GM13976 (cell line): ENCODE measurements at places on chromosomes 7 and 10.

- no peak for DNase-seq
Measured at GRCh38 chr10:100736144-100736808, 9.1 kb upstream of the PAX2 start.

- DNase-seq, result peak; percentile 63
Measured at GRCh38 chr10:96651998-96652431, 65.2 kb upstream of the TM9SF3 start.

GRCh38 chr10:78332657-78333056, 299.0 kb downstream of the RPS24 start:
- DNase-seq, result no peak

GRCh38 chr10:11120711-11121110, 103.0 kb downstream of the CELF2 start:
- DNase-seq, result no peak

GRCh38 chr7:29401769-29402168, 161.9 kb upstream of the PRR15 start:
- DNase-seq, result no peak

GRCh38 chr10:129105266-129105665, 361.8 kb upstream of the MGMT start:
- DNase-seq, result no peak

DNA sequence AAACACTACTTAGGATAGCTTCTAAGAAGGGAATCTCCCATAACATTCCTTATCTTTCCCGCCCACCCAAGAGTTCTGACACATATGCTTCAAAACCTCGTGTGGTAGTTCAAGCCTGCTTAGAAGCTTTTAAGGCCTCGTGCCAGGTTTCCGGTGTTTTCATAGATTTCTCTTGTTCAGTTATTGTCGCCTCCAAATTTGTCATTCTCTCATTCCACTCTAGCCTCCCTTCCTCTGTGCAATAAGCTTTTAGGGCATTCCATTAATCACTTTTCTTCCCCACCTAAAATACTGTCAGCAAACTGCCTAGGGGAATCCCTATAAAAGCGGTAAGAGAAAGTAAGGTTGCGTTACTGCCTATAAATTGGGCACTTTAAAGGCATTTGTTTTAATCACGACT, 718 bp upstream of the BPGM start:
- DNase-seq, result no peak

- DNase-seq, result peak; percentile 37
Measured at GRCh38 chr7:1663857-1664651, 6.0 kb upstream of the ELFN1 start.

GRCh38 chr7:54729107-54729506, 29.9 kb downstream of the SEC61G start:
- DNase-seq, result no peak

DNA sequence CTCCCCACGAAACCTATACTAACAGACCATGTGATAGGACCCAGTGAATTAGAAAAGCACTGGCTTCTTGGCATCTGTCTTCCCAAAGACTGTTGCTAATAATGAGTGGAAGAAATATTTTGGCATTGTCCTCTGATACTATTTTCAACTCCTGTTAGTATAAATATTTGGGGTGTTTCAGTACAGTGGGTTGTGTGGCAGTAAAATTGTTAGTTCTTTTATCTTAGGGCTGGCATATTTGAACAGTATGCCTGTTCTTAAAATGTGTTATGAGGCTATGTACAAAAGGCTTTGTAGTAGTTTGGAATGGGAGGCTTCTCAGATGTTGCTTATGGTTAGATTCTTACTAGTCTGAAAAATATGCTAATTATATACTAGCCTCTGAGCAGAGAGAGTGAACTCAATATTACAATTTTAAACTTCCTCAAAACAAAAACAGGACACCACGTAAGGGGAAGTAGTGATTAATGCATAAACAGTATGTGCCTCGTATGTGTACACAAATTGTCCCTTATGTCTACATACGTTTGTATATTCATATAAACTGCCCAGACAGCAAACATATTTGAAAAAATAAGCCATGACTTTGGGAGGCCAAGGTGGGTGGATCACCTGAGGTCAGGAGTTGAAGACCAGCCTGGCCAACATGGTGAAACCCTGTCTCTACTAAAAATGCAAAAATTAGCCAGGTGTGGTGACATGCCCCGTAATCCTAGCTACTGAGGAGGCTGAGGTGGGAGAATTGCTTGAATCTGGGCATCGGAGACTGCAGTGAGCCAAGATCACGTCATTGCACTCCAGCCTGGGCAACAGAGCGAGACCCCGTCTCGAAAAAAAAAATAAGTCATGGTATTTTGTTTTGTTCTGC, 115.4 kb downstream of the ARID5B start:
- no peak for DNase-seq

DNA sequence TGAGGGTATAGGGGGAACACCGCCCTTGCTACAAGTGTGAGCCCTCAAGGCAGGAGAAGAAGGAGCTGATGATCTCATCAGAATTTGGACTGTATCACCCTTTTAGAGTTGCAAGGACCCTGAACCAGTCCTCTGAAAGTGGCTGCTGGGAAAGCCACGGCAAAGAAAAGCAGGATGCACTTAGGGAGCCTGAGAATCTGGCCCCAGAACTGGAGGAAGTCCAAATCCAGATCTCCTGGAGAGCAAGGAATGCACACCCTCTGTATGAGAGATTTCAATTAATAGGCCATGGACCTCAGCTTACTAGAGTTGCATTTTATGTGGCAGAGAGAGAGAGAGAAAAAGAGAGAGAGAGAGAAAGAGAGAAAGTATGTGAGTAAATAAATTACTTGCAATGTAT, 662.9 kb downstream of the CCSER2 start:
- DNase-seq, result no peak

DNA sequence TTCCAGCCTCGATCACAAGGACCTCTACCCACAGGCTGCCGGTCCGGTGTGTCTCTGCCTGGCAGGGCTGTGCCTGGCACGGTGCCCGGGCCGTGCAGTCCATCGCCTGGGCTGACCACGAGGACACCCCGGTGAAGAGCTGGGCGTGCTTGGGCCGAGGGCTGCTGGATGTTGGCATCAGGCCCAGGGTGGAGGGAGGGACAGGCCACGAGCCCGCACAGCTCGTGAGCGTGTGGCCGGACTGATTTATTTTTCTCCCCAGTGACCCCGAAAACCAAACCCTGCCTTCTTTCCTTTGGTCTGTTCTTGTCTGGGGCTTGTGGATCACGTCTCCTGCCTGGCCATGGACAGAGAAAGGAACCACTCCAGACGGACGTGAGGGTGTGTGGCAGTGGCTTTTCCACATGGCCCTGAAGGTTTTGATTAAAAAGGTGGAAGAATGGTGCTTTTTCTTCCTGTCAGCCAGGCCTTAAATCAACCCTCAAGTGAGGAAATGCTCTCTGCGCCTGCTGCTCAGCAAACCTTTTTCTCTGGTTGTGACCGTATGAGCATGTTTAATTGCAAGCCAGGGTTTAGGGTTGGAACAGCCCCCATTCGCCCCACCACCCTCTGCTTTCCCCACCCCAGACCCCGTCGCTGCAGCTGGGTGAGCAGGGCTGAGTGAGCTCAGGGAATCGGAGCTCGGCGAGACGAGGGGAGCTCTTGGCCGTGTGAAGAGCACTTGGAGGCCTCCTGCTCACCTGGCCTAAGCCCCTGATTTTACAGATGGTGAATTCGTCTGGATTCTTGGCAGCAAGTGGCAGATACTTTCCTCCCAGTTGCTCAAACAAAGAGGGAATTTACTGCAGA, 130.1 kb downstream of the RGS10 start:
- DNase-seq, result no peak

GRCh38 chr10:101630633-101630920, 42.5 kb downstream of the DPCD start:
- DNase-seq, result no peak

DNA sequence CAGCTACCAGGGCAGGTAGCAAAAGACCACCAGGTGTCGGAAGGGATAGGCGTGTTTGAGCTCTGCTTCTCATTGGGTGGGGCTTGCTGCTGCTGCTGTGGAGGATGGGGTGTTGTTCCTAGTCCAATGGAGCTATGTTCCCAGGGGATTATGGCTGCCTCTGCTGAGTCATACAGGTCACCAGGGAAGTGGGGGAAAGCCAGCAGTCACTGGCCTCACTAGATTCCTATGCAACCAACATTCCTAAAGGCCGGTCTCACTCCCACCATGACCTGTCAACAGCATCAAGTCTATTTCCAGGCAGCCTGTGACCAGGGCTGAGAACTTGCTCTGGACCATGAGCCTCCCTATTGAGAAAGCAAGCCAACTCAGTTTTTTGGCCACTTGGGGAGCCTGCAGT, 1160.8 kb downstream of the REEP3 start:
- DNase-seq, result no peak

DNA sequence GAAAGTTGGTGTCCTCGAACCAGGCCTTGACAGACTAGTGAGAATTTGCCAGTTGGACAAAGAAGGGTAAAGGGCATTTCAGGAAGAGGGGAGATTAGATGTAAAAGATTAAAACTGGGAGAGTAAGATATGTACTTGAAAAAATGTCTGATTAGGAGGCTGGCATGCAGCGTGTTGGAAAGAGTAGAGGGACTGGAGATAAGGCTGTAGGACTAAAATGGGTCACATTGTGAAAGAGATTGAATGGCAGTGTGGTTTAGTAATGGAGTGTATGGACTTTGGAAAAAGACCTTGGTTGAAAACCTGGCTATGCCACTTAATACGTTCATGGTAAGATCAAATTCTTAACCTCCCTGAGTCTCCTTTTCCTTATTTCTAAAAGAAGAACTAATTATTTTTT, 14.1 kb downstream of the CREM start:
- no peak for DNase-seq

DNA sequence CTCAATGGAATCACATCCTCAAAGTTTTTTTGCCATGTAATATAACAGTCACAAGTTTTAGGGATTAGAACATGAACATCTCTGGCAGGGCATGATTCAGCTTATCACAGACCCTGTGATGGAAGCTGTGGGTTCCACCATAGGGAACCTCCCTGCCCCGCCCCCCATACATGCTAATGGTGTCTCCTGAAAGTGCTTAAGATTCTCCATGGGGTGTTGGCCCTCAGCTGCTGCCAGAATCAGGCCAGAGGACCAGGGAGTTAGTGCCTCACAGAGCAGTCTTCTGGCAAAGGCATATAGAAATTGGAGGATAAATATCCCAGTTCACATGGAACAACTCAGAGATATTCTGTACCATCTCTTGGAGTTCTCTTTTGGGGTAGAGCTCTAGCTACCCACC, 119.4 kb downstream of the RAB11FIP2 start:
- DNase-seq, result no peak

GRCh38 chr7:105289704-105290103, 99.0 kb downstream of the SRPK2 start:
- DNase-seq, result no peak

- DNase-seq, result no peak
Measured at GRCh38 chr7:127389321-127389720, 3.2 kb downstream of the ZNF800 start.

DNA sequence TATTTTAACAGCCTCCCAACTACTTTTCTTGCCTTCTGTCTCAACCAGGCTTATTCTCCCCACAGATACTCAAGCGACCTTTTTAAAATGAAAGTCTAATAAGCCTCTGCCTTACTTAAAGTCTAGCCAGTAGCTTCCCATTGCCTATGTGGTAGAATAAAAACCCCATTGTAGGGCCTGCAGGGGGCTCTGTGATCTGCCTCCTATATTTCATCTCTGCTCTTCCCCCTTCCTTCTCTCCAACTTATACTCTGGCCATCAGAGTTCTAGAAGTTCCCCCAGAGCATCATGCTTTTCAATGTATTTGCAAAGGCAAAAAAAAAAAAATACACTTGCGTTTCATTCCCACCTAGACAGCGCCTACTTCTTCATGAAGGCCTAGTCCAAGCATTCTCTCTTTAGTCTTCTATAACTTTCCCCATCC, 167.7 kb upstream of the ADO start:
- DNase-seq, result no peak

DNA sequence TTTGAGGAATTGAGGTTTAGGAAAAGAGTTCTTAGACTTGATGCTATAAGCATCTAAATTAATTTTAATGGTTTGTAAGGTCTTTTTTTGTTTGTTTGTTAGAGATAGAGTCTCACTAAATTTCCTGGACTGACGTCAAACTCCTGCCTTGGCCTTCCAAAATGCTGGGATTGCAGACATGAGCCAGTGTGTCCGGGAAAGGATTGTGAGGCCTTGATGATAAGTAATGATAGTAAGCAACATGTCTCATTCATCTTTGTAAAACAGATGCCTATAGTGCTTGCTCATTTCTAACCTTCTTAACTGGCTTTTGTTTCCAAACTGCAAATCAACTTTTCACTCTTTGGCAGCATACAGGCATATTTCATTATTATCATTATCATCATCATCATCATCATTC, 176.0 kb upstream of the KCND2 start:
- no peak for DNase-seq

GRCh38 chr10:99292159-99292558, 37.0 kb upstream of the CNNM1 start:
- no peak for DNase-seq

DNA sequence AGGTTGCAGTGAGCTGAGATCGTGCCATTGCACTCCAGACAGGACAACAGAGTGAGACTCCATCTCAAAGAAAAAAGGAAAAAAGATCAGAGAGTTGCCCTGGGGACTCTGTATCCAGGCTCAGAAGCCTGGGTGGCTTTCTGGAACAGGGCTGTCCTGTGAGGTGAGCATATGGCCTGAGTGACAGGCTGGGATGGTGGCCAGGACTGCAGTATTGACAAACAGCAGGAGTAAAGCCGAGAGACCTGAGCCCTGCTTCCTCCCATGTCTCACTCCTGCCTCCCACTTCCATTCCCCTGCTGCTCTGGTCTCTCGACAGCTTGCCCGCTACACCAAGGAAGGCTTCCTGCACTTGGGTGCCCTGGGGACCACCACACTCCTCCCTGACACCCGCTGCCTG, 578.5 kb downstream of the GALNT17 start:
- DNase-seq, result no peak

DNA sequence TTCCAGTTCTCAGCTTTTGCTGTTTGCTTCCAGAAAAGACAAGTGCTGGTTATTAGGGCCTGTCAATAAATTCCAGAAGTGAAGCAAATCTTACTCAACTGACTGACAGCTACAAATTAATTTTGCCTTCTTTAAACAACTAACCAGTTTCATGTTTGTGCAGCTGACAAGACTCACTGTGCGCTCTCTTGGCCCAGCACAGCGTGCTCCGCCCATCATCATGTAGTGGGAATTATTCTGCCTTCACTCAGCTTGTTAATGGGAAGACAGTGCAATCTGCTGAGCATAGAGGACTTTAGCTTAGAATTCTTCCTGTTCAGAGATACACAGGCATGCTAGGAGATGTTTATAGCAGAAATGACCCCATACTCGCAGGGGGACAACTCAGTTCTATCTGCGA, 808.9 kb downstream of the CCSER2 start:
- DNase-seq, result no peak

GRCh38 chr10:86742230-86742629, 14.2 kb upstream of the BMPR1A start:
- DNase-seq, result no peak

- DNase-seq, result peak; percentile 54
Measured at GRCh38 chr7:139108266-139109187, 993 bp downstream of the ZC3HAV1 start.

- DNase-seq, result no peak
Measured at GRCh38 chr7:25408012-25408687, 179.9 kb upstream of the NPVF start.

GRCh38 chr10:94103801-94104221, 110.1 kb downstream of the PLCE1 start:
- no peak for DNase-seq

- DNase-seq, result no peak
Measured at GRCh38 chr10:78437998-78438906, 404.6 kb downstream of the RPS24 start.
